ENCODE measurements at places on chromosomes 3 and 15.

- DNase-seq = no peak
Observed at GRCh38 chr3:78967061-78967460, 800.7 kb downstream of the ROBO1 start.

DNA sequence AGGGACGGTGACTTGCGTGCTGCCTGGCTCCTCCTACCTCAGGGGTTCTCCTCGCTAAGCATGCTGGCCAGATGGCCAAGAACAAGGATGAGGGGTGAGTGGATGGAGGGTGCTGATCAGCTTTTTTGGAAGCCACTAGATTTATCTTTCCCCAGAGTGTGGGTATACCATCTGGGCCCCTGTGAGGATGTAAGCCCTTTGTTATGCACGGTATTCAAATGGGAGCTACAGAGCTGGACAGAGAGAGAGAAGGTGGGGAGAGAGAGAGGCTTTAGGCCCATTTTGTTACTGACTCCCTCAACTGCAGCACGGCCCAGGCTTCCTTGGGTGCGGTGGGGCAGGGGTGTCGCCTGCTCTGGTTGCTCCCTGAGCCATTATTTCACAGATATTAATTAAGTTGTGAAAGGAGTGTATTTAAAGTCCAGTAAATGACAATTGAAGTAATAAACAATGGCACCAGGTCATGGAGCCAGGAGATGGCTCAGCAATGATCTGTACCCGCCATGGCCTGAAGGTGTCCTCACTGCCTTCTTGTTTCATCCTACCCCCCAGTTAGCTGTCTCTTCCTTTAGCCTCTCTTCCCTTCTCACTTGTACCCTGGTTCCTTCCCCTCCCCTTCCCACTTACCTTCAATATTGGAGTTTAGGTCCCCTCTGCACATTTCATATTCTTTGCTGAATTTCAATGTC is 158.0 kb downstream of the CLSTN2 start:
- DNase-seq = no peak

- no peak for DNase-seq
Observed at GRCh38 chr3:109132801-109133473, 3.6 kb upstream of the C3orf85 start.

DNA sequence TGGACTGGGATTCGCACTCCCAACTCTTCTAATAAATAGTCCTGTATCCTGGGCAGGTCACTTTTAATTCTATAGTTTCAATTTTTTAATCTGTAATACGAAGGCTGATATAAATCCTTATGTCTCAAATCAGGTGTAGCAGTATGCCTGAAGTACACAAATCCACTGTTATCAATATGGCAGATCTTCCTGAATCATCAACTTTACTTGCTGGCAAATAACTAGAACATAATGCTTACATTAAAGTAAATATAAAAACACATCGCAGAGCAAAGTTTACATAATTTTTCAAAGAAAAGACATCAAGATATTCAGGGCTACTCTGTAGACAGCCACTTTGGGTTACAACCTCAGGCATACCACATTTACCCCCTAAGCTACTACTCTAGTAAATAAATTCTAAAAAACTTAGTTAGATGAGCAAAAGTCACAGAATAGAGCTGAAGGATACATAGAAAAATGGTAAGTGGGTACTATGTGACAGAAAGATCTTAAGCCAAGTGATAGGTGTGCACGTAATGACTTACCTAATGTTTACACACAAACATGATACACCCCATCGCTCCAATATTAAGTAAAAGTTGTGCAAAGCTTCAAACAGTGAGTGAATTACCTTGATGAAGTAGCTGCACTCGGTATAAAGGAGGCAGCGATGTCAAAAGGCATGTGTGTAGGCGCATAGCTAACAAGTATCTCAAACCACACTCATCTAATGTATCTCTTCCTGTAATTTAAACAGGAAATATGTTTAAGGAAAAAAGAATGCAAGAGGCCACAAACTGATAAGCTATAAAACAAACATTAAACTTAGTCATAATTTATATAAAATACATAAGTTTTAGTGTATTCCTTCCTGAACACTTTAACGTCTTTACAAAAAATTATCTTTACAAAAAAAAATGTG is 127.9 kb downstream of the DMXL2 start:
- no peak for DNase-seq

GRCh38 chr3:34396288-34396687 is 597.9 kb downstream of the PDCD6IP start:
- no peak for DNase-seq

DNA sequence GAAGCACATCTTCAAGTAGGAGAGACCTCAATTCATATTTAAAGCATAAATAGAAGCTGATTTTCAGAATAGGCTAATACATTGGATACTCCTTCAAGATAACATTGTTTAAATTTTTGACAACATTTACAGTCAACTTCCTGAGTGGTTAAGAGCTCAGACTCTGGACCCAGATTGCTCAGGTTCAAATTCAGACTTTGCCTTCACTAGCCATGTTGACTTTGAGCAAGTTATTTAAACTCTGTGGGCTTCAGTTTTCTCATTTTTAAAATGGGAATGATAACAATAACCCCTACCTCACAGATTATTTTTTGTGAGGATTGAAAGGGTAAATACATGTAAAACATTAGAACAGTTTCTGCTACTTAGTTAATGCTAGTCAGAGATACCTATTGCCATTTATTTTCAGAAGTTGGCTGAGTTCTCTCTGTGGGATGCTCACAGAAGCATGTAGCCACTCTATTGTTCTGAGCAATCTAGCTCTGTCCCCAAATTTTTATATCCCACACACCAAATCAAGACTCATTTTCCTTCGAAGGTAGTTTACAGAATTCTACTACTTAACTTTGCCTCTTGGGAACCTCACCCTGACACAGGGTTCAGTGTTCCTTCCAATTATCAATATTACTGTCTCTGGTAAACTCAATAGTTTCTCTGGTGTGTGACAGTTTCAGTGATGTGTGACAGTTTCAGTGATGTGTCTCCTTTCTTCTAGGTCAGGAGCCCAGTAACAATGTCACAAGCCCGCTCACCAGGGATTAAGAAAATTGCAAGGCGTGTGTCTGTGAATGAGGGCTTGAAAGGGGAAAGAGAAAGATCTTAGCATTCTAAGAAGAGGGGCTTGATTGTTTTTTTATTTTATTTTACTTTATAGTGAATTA is 79.4 kb upstream of the OSTN start:
- no peak for DNase-seq

- peak; percentile 36 for DNase-seq
Observed at GRCh38 chr3:128322030-128323022, 144.4 kb downstream of the DNAJB8 start.

DNA sequence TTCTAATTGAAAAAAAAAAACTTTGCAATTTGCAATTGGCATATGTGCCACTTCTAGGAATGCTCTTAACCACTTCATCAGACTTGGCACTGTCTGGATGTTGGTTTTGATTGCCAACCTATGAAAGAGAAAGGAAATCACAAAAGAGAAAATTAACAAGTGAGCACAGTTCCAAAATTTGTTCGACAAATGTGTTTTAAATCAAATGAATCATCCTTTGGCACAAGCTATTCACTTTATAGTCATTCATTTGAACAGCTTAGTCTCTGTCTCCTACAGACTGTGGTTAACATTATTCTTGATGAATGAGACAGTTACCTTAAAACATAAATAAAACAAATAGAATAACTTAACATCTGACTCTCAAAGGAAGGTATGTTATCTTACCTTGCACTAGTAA is 265.0 kb downstream of the EPHA3 start:
- DNase-seq = no peak

DNA sequence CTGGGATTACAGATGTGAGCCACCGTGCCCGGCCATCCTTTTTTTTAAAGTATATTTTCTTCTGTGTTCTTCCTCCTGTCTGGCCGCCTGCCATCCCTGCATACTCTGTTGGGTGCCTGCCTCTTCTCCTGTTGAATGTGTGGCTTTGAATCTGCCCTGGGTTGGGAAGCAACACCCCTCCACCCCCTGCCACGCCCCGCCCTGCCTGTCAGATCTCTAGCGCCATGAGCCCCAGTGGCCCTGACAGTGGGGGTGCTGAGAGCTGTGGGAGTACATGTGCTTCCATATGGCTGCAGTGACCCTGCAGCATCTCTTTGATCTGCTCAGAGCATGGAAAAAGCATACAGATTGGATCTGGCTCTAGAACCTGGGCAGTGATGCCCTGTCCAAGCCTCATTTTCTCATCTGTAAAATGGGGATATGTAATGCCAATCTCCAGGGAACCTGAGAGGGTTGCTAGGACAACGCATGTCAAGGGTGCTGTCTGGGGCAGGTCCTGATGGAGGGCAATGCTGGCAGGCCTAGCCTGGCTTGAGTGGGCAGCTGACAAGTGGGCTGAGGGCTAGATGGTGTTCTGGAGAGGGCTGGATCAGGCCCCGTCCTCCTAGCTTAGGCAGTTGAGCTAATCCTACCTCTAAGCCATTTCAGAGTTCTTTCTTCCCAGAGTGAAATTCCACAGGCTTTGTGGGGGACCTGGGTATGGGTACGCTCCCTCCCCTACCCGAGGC is 23.9 kb downstream of the CCDC13 start:
- DNase-seq = no peak

GRCh38 chr3:116429479-116430269 is 15.6 kb downstream of the LSAMP start:
- no peak for DNase-seq

DNA sequence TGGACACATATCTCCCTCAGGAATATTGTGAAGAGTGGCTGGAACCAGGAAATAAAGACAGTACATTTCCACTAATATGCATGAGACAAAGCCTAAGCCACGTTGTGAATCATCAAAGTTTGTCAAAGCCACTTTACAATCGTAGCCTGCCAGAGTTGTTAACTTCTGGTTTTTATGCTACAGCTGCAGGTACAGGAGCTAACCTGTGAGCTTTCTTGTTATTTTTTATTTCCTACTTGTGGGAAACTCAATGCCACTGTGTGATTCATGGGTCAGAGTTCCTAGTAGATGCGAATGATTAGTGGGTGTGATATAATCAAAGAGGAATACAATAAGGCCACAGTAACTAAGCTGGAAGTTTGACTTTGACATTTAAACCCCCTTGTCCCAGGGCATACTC is 44.4 kb upstream of the TEX9 start:
- DNase-seq = no peak

GRCh38 chr3:85384372-85384771 is 425.6 kb downstream of the CADM2 start:
- no peak for DNase-seq

- no peak for DNase-seq
Observed at GRCh38 chr3:123432832-123433523, 15.9 kb downstream of the ADCY5 start.

DNA sequence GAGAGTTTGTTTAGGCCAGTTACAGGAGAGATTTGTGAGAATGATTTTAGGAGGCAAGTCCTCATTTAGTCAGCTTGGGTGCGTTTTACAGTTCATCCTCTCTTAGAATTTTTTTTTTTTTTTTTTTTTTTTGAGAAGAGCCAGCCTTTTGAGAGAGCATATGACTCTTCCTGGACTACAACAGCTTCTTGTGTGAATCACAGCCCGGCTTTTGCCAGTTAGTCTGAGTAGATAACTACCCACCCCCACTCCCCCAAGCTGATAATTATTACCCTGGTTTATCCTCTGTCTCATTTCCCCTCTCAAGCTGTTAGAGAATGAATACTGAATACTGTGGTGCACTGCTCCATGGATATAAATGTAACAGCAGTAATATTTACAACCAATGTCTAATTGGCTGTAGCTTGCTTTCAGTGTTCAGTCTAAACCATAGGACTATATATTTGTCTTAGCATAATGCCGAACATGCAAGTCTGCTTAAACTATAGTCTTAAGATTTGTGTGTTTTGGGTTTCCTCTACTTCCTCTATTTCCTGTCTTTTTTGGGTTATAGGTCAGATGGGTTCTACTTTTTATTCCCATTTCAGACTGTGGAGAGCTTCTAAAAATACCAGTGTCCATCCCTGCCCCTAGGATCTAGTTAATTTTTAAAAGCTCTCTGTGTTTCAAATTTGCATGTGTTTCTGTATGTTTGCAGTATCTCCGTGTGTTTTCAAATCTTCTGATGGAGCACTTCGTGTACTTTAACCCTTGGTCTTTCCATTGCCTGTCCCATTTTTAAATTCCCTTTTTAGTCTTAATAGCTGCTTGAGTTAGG is 8.0 kb downstream of the CHD2 start:
- DNase-seq = no peak

GRCh38 chr15:74726774-74727164 is 1.4 kb upstream of the CYP1A1 start:
- no peak for DNase-seq

DNA sequence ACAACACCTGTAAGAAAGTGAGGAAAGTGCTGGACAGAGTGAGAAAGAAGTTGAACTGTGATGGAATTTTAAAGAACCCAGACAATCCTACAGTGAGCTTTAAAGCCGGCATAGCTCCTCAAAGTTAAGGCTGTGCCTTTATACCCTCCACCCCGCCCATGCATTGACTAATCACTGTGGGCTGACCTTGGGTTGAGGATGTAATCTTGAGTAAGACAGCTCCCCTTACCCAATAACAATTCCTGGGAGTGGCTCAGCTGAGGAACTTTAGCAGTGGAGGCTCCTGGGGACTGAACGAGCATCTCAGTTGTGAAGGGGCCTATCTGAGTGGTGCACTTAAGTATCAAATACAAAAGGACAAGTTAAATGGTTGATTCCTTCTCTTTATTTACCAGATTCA is 35.7 kb upstream of the ZNF770 start:
- DNase-seq = no peak
